ENCODE measurements at places on chromosomes 13 and 19. TPM values are rescaled to one million over a fixed set of nuclear protein-coding genes. Genes with fewer than 3 reads are reported as not detected.

The NALCN gene
- 8.1 TPM for polyA plus RNA-seq

The SMAD9 gene
- polyA plus RNA-seq = 14.8 TPM

The HTR2A gene
- 1.8 TPM for polyA plus RNA-seq

The SLAIN1 gene
- polyA plus RNA-seq = 91.4 TPM

The SYNE4 gene
- 0.81 TPM for polyA plus RNA-seq

All from brain (organoid and tissue), 16 donors.